ENCODE measurements at places on chromosomes 3 and 15.

DNA sequence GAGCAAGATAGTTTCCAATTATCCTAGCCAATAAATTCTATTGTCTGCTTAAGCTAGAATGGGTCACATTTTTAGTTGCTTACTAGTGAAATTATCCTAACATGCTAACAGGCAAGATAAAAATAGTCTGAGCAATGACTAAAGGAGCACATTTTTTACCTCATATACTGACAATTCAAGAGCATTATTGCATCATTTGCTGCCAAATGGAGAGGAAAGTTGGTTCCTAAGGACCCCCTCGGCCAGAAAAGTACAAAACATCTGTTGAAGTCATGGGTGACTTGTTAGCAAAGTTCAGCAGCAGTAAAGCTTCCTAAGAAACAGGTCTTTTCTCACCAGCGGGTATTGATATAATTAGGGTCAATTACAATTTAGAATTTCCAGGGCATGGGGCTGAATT is 1001.0 kb downstream of the FHIT start:
- no peak for DNase-seq

DNA sequence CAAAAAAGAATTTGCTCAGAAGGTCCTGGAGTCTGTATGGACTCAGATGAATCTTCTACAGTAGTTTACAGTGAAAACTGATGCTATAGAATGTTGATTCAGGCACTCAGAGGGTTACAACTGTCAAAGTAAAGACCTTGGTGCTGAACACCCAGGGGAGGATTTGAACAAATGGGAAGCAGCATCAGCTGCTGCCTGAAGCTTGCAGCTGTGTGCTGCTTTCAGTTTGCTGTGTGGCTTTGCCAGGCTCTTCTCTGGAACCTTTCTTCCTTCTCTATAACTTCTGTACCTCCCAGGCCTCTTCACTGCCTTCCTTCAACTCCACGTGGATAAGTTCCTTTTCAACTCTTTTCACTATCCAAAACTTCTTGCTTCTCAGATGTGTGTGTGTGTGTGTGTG is 214.2 kb downstream of the GRM7 start:
- no peak for DNase-seq

GRCh38 chr3:23923786-23924185 is 6.9 kb downstream of the RPL15 start:
- no peak for DNase-seq

- no peak for DNase-seq
These were observed 143.4 kb upstream of the RASGRP1 start for GRCh38 chr15:38707802-38708671.

- no peak for DNase-seq
These were observed 196.8 kb upstream of the MBNL1 start for GRCh38 chr3:152071924-152072323.

GRCh38 chr15:33292717-33293307 is 18.0 kb upstream of the RYR3 start:
- no peak for DNase-seq

DNA sequence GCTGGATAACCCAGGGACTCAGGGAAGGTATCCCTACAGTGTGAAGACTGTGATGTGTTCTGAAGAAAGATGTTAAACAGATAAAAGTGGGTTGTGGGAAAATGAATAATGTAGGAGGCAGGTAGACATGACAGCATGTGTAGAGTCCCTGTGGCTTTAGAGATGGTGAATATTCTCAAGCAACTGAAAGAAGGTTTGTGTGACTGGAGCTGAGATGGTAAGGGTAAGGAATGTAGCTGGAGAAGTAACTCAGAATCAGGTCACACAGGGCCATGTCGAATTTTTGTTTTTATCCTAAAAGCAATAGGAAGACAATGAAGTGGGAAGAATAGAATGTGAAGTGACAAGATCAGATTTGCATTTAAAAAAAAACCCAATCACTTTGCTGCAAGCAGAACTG is 53.7 kb upstream of the TRPC1 start:
- no peak for DNase-seq

- no peak for DNase-seq
These were observed 231.6 kb upstream of the AGTR1 start for GRCh38 chr3:148466143-148466542.

Data from activated T-helper 9 cell treated with anti-CD3 and anti-CD28 coated beads, Interleukin-2, amount 50 U/mL, for 16 hours (primary cell).